Right cardiac atrium (tissue), 5 donors: ENCODE measurements at places on chromosomes 12 and 14. TPM values are rescaled to one million over a fixed set of nuclear protein-coding genes. Genes with fewer than 3 reads are reported as not detected.

TOMM20L gene
- not detected for total RNA-seq

ERGIC2 gene
- 83.1 TPM for total RNA-seq

SDSL gene
- 6.3 TPM for total RNA-seq

COPS7A gene
- total RNA-seq, result 63.0 TPM

LTB4R2 gene
- total RNA-seq, result 1.3 TPM

- peak; percentile 91 for DNase-seq
Measured at GRCh38 chr14:74905595-74906142, 17.4 kb downstream of the RPS6KL1 start.

- DNase-seq, result no peak
Measured at GRCh38 chr12:111203446-111203845, 165.4 kb downstream of the PHETA1 start.

GRCh38 chr12:4241592-4241991 is 32.0 kb upstream of the CCND2 start:
- DNase-seq, result no peak

DNA sequence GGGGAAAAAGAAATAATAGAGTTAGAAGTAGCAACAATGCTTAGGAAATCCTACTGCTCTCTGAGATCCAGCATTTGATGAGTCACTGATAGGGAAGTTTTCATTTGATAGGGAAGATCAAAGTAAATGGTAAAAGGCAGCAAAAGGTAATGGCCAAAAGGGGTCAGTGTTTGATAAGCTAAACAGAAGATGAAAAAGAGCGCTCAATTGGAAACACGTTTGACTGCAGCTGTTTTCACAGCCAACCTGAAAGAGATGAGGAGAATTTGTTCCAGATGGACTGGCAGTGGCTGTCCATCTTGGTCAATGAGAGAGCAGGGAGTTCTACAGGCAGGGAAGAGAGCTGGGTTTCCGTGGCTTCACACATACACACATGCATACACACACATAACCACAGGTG is 264.2 kb downstream of the TMEM132C start:
- DNase-seq, result no peak

GRCh38 chr12:116495260-116495659 is 63.9 kb upstream of the MAP1LC3B2 start:
- DNase-seq, result no peak

- DNase-seq, result no peak
Measured at GRCh38 chr14:74258764-74259035, 19.5 kb downstream of the VSX2 start.

DNA sequence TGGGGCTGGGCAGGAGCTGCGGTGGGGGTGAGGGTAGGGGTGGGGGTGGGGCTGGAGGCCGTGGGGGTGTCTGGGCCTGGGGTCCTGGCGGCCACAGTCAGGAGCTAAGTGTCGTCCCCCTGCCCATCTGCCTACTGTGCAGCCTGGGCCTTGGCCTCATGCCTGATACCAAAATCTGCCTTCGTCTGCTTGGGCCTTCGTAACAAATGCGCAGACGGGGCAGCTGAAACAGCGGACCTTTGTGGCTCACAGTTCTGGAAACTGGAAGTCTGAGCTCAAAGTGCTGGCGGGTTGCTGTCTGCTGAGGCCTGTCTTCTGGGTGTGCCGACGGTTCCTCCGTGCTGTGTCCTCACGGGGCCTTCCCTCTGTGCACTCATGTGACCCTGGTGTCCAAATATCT is 61.7 kb downstream of the KIF26A start:
- no peak for DNase-seq
